ACHN (cell line): ENCODE measurements at places on chromosomes 1 and 21.
A peak's percentile ranks its signal among the peaks of the same experiment; 100 is the strongest.

GRCh38 chr21:16821588-16821987 is 691.3 kb upstream of the CXADR start:
- DNase-seq = peak; percentile 28

DNA sequence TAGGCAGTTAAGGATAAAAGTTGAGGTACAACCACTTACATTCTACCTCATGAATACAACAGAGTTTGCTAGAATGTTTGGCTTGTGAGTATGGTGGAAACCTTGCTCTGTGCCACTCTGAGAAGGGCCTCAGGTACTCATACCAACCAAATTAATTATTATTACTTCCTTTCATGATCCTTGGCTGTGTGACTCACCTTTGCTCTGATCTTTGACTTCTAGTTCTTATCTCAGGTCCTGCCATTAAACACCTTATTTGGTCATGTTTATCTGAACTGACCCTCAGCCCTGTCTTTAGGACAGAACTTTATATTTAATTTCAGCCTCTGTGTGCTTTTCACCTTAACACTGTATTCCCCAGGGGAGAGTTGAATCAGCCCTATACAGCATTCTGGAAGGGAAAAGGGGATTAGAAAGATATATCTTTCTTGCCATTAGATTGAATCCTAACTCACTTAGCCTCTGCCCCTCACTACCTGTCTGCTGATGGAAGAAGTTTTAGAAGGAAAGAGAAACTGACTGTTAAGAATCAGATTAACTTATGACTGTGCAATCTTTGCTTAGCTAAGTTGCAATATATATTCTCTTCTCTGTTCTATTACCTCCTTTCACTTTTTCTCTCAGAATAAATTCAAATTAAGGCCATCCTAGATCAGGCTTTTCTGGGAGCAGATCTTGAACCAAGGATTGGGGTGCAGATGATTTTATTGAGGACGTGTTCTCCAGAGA is 260.4 kb upstream of the DPYD start:
- no peak for DNase-seq

- peak; percentile 88 for DNase-seq
Measured at GRCh38 chr1:209875515-209875914, 47.7 kb downstream of the UTP25 start.

- peak; percentile 26 for DNase-seq
Measured at GRCh38 chr21:39373634-39374033, 24.7 kb upstream of the HMGN1 start.

DNA sequence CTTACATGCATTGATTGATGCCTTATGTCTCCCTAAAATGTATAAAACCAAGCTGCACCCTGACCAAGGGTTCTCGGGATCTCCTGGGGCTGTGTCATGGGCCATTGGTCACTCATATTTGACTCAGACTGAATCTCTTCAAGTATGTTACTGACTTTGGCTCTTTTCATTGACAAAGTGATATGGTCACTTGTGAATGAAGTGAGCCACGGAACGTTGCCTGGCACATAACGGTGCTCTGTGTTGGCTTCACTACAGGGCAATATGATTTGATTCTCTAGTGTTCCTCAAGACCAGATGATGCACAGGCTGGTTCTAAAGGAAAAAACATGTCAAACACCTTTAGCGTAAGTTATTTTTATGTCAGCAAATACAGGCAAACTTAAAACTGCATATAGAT is 11.4 kb upstream of the IL10RB start:
- DNase-seq = peak; percentile 18

GRCh38 chr21:24903994-24904635 is 703.2 kb downstream of the MRPL39 start:
- DNase-seq = no peak

DNA sequence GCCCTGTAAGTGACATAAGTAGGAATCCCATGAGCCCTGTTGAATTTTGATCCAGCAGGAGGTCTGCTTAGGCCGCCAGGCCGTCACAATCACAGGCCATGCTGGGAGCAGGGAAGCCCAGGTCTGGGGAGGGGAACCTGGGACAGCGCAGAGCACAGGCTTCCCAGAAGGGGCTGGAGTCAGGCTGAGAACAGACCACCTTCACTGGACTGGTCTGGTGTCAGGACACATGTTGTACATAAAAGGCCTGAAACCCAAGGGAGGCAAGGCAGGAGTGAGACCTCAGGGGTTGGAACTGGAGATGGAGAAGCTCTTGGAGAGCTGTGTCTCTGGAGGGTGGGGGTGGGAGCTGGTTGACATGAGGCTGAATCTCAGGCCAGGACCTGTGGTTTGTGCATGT is 63.3 kb upstream of the ARTN start:
- no peak for DNase-seq

- DNase-seq = peak; percentile 78
Measured at GRCh38 chr1:207805841-207806421, 54.1 kb downstream of the CD46 start.

GRCh38 chr21:46083791-46084561 is 13.9 kb upstream of the COL6A2 start:
- no peak for DNase-seq

DNA sequence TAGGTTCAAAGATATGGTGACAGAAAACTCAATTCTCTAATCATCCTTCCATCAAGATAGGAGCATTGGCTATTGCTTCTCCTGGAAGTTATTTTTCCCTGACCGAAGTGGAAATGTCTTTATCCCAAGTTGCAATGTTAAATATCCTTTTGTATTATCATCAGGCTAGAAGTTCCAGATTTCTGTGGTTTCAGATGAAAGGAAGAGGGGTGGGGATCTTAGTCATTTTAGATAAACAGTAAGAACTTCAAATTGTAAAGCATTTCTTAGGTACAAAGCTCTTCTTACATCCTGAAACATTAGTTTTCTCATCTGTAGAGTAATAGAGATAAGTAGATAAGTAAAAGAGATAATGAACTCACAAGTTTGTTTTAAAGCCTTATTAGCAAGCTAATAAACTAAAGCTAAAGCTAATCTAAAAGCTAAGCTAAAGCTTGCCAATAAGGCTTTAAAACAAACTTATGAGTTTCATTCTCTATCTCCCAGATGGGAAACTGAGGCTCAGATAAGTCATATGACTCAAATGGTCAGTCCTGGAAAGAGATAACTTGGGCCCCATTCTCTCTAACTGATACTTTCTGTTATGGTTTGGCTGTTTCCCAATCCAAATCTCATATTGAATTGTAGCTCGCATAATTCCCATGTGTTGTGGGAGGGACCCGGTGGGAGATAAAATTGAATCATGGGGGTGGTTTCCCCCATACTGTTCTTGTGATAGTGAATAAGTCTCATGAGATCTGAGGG is 99.2 kb upstream of the KCNK2 start:
- DNase-seq = no peak

DNA sequence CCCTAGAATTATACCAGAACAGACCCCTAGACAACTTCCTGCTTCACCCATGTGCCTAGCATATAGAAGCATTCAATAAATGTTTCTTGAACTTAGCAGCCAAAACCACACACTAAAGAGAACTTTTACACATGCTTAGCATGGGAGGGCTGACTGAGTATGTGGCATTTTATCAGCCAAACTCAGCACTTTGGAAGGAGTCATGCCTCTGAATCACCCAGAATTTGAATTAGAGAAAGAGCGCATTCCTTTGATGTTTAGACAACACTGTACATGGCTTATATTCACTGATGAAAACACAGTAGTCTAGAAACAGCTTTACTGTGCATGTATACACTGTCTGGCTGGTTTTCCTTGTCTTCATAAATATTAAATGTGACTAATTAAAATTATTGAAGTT is 26.1 kb downstream of the SPAG17 start:
- peak; percentile 70 for DNase-seq

GRCh38 chr1:164578479-164579200 is 19.7 kb downstream of the PBX1 start:
- no peak for DNase-seq
